NCI-H2081 (cell line): ENCODE measurements at places on chromosomes 16 and 17.

- DNase-seq, result no peak
Measured at GRCh38 chr16:16095646-16096045, 127.6 kb downstream of the ABCC6 start.

DNA sequence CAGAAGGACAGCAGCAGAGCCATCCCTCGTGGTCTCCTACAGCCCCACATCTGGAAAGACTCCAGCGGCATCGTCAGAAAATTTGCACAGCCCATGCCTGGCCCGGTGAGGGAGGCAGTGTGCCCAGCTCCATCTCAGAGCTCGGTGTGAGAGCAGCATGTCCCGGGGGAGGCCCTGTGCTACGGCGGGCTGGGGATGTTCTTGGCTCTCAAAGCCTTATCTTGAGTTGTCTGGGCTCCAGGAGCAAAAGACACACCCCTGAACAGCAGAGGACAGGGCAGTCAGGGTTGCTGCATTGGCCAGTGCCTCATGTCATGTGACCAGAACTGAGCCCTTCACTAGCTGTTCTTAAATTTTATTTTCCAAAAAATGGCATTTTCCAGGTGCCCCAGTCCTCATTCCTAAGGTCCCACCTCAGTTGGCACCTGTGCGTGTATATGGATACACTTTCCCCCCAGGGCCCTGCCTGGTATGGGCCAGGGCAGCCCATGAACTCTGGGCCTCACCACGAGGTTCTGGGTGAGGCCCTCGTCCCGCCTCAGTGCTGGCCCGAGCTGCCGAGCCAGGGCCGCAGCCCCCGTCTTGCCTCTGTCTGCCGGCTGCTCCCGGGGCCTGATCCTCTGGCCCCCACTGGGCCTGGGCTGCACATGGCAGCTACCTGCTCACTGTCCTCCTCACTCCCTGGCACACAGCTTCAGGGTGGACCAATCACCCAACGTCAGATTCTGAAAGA lies 3.0 kb downstream of the NUDT16L1 start:
- DNase-seq, result no peak

DNA sequence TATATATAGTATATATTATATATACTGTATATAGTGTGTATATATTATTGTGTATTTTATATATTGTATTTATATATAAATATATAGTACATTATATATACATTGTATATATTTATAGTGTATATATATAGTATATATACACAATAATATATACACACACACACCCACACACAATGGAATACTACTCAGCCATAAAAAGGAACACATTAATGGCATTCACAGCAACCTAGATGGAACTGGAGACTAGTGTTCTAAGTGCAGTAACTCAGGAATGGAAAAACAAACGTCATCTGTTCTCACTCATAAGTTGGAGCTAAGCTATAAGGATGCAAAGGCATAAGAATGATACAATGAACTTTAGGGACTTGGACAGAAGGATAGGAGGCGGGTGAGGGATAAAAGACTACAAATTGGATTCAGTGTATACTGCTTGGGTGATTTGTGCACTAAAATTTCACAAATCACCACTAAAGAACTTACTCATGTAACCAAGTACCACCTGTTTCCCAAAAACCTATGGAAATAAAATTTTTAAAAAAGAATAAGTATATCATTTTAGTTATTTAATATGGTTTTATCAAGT lies 201.9 kb upstream of the CDH11 start:
- DNase-seq, result no peak

DNA sequence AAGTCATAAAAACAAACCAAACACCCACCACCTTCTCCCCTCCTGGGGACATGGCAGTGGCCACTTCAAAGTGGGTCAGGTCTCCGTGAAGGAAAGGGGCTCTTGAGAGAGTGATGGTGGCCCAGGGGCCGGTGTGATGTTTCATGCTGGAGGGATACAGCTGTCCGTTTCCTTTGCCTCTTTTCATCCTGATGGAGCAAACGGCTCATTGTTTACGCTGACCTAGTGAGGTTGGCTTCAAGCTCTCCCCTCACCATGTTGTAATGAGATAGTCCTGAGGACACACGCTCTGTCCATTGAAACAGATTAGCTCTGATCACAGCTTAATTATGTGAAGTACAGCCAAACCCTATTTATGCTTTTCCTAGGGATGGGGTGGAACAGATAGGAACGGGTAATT lies 34.2 kb downstream of the CDH13 start:
- no peak for DNase-seq

DNA sequence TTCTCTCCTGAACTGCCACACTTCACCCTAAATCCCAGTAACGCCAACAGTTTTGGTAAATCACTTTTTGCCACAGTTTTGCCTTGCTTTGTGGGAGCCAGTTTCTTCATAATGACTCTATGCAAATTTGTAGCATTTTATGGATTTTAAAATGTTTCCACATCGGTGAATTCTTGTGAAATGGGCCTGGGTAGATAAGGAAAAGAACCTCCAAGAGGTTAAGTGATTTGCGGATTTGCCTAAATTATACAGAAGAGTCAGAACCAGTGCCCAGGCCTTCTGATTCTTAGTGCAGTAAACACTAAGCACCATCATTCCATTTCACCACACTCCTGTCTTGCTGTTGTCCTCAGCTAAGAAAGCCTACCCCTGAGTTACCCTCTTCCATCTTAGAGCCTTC lies 17.9 kb downstream of the MINK1 start:
- no peak for DNase-seq
